T-helper 9 cell (primary cell): ENCODE measurements at places on chromosomes 5 and 9.
A peak's percentile ranks its signal among the peaks of the same experiment; 100 is the strongest.

GRCh38 chr5:32562843-32563242, 22.5 kb upstream of the SUB1 start:
- DNase-seq = no peak

DNA sequence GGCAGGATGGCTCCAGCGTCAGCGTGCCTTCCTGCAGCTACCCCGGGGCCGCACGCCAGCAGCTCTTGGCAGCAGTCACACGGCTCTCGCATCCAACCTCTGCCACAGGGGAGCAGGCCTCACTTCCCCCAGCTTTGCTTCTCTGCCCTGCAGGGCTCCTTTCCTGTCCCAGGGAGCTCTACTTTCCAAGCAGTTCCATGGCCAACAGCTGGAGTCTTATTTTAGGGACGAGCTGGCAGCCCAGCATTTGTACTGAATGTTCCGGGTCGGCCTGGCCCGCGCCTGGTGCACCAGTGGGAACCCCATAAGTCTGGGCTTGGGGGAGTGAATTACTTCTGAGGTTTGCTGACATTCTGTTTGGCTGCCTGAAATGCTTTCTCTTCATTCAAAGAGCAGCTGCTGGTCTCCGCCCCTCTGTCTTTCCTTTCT, 34.6 kb downstream of the GADD45G start:
- DNase-seq = no peak

DNA sequence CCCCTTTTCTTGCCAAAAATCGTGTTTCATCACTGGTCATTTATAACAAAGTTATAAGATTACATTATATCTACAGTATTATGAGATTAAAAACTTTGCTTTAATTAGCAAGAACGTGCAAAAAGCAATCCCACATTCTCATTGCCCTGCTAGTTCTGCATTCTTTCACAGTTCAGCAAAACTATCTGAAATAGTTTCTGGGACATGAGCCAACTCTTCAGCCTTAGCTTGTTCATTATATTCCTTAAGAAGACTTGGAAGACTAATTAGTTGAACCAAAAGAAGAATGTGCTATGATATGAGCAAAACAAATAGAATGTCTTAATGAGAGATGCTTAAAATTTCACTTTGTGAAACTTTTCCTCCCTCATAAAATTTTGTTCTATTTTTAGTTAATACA, 76.7 kb downstream of the ITGA1 start:
- DNase-seq = no peak

DNA sequence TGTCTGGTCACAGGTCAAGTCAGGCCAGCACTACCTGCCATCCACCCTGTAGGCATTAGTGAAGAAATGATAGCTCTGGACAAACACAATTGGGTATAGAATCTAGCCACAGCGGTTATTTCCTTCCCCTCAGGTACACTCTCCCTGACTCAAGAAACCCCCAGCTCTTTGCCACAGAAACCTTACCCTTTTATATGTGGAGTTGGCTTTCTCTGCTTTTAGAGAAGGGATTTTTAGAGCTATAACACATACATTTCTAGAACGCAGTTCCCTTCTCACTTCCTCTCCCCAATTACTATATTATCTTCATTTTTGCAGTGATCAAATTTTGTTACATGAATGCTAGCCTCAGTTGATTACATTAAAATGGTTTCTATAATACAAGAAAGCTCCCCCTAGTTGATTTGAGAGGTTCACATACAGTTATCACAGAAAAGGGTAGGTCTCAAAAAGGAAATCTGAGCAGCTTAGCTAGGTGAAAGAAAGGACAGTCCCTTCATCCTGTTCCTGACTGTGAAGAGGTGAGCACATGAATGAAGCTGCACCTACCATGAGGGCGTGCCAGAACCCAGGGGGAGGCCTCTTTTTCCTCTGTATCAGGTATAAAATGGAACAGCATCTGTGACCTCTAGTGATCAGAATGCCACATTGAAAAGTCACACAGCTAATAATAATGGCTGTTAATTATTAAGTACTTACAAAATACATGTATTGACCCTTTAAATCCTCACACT, 425.6 kb downstream of the KIAA0825 start:
- no peak for DNase-seq

GRCh38 chr5:88394536-88395175, 126.0 kb upstream of the TMEM161B start:
- DNase-seq = no peak

- no peak for DNase-seq
Observed at GRCh38 chr9:96612966-96613589, 6.6 kb downstream of the CDC14B start.

- DNase-seq = no peak
Observed at GRCh38 chr5:138032028-138032571, 779 bp downstream of the FAM13B start.

GRCh38 chr5:153714798-153715197, 224.3 kb downstream of the GRIA1 start:
- DNase-seq = no peak

GRCh38 chr5:36733183-36733582, 126.8 kb downstream of the SLC1A3 start:
- no peak for DNase-seq

GRCh38 chr5:88690409-88691229, 192.4 kb downstream of the MEF2C start:
- DNase-seq = peak; percentile 53

DNA sequence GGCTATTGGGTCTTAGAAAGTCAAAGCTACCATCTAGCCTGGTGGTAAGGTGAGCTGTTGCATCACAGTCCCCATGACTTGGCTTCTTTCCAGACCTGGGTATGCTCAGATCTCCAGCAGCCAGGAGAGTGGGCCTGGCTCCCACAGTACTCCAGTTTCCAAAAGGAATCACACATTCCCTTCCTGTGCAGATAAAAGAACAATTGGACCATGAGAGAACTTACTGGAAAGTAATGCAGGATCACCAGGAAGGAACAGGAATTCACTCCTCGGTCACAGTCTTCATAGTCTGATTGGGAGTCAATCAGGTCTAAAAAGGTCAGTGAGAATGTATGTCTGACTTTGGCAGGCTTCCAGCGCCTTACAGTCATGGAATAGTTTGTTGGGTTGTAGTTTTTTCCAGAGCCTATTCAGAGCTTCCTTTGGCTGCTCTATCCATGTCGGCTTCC, 47.8 kb upstream of the CD180 start:
- no peak for DNase-seq

GRCh38 chr5:179964015-179964414, 56.3 kb upstream of the TBC1D9B start:
- no peak for DNase-seq

GRCh38 chr5:80960531-80961375, 590 bp downstream of the RASGRF2 start:
- DNase-seq = peak; percentile 38

GRCh38 chr5:38830521-38831051, 15.2 kb upstream of the OSMR start:
- DNase-seq = no peak

- DNase-seq = no peak
Observed at GRCh38 chr5:132962429-132963021, 909 bp downstream of the AFF4 start.

GRCh38 chr5:131475541-131475941, 159.5 kb downstream of the RAPGEF6 start:
- DNase-seq = no peak

- no peak for DNase-seq
Observed at GRCh38 chr9:21576331-21577189, 94.4 kb upstream of the IFNE start.

DNA sequence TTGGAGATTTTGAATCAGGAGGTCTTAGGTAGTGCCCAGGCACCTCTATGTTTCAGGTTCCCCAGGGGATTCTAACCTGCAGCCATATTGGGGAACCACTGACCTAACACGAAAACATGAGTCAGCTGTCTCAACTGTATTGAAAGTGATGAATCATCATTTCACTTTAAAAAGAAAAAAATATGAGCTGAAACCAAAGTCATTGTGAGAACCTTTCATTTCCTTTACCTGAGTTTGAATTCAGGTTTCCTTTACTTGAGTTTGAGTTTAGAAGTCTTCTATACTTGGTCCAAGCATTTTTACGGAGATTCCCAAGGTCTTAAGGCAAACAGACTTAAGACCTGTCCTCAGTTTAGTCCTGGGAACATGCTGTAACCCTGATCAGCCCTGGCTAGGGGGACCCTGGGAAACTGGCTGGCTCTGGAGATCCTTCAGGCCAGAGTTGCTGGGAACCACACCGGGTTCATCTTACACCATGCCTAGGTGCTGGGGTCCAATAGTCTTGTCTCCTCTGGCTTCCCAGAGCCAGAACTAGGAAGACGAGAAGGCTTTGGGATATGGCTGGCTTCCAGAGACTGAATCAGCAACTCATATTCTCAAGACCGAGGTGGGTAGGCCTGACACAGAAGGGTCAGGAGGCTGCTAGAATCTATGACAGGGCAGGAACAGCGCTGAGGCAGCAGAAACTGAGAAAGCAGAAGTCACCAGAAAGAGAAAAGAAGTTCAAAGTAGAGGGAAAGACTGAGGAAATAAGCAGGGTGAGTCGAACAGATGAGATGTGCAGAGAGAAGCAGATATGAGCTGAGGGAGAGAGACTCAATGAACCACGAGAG, 16.4 kb upstream of the PDCD1LG2 start:
- DNase-seq = no peak

DNA sequence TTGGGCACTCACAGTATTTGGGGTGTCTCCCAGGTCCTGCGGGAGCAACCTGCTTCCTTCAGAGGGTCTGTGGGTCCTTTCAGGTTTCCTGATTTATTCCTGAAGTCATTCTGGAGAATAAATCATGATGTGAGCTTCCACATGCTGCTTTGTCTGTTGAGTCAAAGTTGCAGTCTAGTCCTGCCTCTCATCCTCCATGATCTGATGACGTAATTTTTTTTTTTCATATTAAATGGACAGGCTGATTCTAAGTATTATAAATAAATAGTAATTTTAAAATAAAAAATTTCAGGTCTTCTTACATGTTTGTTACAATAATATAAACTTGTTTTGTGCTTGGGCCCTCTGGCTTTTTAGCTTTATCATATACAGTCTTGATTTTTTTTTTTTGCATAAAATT, 26.3 kb upstream of the RIOK2 start:
- no peak for DNase-seq

DNA sequence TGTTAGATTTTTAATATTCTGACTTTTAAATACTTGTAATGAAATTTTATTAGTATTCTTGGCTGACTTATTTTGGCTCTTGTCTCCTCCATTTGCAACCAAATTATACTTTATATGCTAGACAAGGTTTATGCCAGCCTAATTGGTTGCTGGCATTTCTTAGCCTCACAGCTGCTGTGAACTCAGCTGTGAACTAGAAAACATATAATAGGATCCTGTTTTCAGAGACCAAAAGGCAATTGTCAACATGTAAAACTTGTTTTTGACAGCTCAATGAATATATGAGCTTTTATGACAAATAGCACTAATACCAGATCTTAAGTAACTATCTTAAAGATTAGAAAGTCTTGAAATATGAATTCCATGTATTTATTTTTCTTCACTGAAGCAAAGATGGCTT, 25.9 kb downstream of the KIF2A start:
- DNase-seq = no peak

DNA sequence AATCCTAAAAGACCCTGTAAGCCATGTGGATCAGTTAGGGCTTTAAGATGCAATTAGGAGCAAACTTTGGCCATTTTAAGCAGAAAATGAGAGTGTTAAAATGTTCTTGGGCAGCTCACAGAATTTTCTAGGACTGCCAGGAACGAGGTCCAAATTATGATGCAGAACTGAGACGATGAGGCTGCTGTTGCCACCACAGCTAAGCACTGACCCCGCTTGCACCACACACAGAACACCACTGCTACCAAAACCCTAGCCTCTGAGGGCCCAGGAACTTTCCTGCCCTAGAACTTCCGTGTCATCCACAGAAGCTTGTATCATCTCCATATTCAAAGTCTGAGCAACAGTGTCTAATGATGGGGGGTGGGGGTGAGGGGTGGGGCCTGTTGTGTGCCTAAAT, 41.0 kb upstream of the PCSK1 start:
- DNase-seq = no peak

DNA sequence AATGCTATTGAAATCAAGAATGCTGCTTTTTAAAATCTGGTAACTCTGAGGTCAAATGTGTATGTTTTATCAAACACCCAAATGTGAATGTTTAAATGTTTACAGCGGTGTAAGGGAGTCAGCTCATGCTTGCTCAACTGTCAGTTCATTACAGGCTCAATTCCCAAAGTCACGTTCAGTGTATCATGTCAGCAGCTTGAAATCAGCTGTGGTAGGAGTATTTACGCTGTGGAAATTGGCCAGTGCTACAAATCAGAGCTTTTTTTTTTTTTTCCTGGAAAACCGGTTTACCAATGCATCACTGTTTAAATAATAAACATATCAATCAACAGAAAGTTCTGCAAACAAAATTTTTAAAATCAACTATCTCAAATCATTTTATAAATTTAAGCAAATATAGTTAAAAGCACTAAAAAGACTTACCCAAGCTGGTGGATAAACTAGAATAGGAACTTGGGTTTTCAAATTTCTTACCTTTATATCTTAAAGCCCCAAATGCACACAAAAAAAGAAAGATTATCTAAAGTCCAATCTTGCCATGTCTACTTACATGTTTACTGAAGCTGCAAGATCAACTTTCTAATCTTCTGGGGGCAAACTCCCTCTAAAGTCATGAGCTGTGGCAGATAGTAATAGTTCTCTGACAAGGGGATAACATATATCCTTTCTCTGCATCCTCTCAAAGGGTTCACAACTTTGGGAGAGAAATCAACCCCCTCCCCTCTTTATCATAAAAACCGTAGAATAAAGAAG, 57.6 kb upstream of the GRAMD2B start:
- no peak for DNase-seq

- DNase-seq = no peak
Observed at GRCh38 chr5:83589786-83590185, 118.2 kb downstream of the VCAN start.

DNA sequence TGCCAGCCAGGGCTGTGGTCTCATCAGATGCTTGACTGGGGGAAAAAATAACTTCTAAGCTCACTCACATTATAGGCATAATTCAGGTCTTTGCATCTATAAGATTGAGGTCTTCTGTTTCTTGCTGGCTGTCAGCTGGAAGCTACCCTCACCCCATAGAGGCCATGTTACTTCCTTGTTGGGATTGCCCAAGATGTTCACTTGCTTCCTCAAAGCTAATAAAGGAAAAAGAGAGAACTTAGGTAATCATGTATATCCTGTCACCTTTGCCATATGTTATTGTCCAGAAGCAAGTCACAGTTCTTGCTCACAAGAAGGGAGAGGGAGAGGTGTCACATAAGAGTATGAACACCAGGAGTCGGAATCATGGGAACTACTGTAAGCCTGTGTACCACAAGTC, 38.7 kb upstream of the ANKRD34B start:
- no peak for DNase-seq

GRCh38 chr5:132427281-132428146, 58.0 kb downstream of the SLC22A5 start:
- DNase-seq = peak; percentile 53

GRCh38 chr5:178469011-178469974, 120.9 kb downstream of the COL23A1 start:
- no peak for DNase-seq
